ENCODE measurements at places on chromosomes 1 and 21.

DNA sequence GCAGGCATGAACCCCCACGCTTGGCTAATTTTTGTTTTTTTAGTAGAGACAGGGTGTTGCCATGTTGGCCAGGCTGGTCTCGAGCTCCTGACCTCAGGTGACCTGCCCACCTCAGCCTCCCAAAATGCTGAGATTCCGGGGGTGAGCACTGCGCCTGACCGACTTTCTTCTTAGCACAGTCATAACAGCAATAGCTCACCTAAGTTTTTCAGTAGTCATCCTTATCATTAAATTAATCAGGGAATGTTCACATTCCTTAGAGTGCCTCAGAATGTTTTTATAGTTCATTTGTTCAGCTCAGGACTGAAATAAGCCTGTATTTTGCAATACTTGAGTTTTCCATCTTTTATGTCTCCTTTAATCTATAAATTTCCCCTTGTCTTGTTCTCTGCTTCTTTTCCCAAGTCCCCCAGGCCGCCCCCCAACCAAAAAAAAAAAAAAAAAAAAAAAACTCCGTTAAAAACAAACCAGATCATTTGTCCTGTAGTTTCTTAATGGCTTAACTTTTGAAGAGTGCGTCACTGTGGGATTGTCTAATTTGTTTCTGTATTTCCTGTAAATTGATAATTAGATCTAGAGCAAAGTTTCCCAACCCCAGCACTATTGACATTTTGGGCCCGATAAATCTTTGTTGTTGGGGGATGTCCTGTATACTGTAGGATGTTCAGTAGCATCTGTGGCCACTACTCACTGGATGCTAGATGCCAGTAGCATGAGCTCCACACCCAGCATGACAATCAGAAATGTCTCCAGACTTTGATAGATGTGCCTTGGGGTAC lies 120.7 kb downstream of the ITSN1 start:
- DNase-seq: no peak

GRCh38 chr1:230842801-230843200 lies 25.5 kb downstream of the C1orf198 start:
- DNase-seq: no peak

DNA sequence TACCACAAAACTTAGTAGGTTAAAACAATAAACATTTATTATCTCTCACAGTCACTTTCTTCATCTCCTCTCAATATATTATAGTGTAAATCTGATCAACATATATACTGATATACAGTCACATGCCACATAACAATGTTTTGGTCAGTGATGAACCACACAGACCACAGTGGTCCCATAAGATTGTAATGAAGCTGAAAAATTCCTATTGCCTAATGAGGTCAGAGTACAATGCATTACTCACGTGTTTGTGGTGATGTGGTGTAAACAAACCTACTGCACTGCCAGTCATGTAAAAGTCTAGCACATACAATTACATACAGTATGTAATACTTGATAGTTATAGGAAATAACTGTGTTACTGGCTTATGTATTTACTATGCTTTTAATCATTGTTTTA lies 30.1 kb downstream of the OLFML3 start:
- DNase-seq: no peak

DNA sequence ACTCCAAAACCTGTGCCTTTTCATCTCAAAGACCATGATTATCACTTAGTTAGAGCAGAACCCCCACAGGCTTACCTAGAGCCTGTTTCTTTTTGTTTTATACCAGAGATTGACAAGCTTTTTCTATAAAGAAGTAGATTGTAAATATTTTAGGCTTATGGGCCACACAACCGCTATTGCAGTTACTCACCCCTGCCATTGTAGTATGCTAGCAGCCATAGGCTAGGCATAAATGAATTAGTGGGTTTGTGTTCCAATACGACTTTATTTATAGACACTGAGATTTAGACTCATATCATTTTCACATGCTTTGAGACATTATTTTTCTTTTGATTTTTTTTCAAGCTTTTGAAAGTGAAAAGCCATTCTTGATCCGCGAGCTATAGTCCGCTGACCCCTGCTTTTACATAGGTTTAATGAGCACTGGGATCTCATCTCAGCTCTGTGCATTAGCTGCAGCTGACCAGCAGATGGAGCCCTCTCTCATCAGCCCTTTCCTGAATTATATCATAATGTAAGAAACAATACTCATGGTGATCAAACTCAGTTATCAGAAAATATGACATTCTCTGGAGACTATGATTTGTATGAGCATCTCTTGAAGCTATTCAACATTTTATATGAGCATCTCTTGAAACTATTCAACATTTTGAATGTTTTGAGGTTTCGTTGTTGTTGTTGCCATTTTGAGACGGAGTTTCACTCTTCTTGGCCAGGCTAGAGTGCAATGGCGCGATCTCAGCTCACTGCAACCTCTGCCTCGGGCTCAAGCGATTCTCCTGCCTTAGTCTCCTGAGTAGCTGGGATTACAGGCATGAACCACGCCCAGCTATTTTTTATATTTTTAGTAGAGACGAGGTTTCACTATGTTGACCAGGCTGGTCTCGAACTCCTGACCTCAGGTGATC lies 111.9 kb upstream of the L1TD1 start:
- no peak for DNase-seq

- DNase-seq: no peak
These were observed 38.2 kb downstream of the MATN1 start for GRCh38 chr1:30684881-30685795.

GRCh38 chr1:6414443-6414844 lies 5.3 kb downstream of the HES2 start:
- DNase-seq: no peak

- DNase-seq: no peak
These were observed 7.0 kb downstream of the ENSA start for GRCh38 chr1:150622303-150622975.

DNA sequence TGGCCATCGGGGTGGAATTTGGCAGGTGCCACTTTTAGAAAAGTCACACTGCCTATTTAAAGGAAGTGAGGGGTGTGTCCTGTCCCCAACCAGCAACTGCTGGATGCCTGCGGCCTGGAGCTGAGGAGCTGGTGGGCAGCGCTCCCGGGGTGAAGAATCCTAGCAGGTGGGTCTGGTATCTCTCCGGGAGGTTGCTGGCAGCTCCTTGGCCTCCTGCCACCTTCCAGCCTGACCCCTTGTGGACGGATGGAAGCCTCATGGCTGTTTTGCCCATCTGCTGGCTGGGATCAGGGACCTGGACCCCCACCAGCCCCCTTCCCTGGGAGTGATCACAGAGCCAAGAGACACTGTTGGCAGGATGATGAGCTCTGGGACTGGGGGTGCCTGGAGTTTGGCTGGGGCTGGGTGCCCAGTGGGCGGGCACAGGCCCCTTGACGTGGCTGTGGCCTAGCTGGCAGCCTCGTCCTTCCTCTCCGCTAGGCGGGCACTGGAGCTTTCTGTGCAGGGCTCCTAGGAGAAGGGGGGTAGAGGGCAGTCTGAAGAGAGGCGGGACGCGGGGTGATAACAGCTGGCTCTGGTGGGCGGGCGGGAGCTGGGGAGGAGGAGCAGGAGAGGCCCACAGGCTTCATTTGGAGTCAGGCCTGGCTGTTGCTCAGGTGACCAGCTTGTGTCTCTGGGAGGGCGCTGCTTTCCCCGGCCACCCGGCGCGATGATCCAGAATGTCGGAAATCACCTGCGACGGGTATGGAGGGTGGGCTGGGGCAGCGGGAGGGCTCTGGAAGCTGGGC lies at the start of gene ACOT11:
Gene ACOT11, plus strand, starts transcription at position 628 of the 788 bp plus-strand sequence. Its CDS starts 82 bp downstream, at position 710.
- no peak for DNase-seq

- DNase-seq: no peak
These were observed 34.5 kb downstream of the NUAK2 start for GRCh38 chr1:205287076-205287475.

DNA sequence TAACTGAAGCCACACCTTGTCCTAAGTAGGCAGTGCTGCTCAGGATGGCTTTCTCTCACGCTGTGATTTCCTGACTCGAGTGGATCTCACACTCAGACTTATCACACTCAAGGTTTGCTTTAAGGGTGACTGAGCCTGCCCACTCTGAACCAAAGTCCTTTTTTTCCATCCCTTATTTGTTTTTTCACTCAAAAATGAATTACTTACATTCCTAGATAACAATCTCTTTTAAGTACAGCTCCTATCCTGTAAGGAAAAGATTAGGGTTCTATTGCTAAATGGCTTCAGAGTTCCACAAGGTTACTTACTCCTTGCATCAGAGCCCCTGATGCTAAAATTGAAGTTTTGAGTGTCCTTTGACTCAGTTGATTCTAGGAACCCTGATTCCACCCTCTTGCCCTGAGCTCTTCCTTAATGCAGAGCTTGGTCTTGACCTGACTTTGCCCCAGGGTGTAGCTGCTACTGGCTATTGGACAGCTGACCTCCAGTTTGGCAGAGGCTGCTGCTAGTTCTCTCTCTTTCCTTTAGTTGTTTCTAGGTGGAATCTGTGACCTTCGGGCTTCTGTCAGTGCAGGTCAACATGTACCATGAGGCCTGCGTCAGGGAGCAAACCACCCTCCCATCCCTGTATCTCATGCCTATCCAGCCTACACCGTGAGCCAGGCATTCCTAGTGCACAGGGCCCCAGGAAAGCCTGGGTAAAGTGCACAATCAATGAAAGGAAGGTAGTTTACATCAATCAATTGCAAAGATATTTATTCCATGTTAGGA lies 80.1 kb upstream of the CD55 start:
- no peak for DNase-seq

DNA sequence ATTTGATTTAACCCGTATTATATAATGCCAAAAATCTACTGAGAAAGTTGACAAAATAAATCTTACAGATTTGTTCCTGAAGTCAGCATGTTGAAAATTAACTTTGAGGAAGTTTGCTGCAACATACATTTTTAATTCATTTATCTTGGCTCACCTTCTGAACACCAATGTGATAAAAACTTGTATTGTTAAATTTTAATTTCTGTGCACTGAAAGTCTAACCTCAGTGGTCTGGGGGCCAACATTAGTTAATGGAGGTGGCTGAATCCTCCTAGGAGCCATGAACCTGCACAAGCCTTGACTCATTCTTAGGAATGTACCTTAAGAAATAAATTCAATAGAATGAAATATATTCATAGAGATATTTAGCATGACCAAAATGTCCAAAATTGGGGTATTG lies 95.3 kb downstream of the ADSS2 start:
- DNase-seq: no peak

GRCh38 chr1:235112297-235113182 lies 16.1 kb downstream of the TOMM20 start:
- DNase-seq: no peak

- DNase-seq: no peak
These were observed 66.2 kb downstream of the RGL1 start for GRCh38 chr1:183871142-183871541.

GRCh38 chr1:88973520-88974137 lies 18.8 kb downstream of the KYAT3 start:
- DNase-seq: no peak

GRCh38 chr1:68093737-68094136 lies 43.3 kb upstream of the DIRAS3 start:
- DNase-seq: no peak

DNA sequence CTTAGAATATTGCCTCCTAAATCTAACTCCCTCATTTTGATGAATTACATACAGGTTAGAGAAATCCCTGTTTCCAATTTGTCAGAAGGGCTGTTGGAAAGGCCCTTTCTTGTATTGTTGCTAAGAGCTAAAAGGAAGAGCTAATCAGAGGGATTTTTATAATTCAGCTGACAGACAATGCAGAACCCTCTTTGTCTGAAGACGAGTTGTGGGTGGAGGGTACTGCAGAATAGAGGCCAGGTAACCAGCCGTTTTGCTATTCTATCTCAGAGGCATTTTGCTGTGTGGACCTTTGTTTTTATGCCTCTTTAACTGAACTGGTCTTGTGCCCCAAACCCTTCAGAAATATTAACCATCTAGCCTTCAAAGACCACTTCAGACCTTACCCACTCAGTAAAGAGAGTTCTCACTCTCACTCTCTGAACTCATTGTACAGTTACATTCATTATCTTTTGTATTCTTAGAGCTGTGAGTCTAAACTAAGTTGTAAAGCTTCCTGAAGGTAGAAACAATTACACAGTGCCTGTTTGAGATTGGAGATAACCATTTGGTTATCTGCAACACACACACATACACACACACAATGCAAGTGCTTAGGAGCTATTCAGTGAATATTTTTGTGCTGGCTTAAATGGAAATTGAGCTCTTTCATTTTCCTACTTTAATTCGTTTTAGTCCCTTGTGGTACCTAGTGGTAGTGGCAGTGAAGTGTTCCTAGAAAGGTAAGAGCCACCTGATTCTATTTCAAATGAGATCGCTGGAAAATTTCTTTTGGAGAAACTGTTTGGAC lies 19.7 kb downstream of the KPNA6 start:
- no peak for DNase-seq

- no peak for DNase-seq
These were observed 80.5 kb upstream of the RALGPS2 start for GRCh38 chr1:178644308-178645120.

DNA sequence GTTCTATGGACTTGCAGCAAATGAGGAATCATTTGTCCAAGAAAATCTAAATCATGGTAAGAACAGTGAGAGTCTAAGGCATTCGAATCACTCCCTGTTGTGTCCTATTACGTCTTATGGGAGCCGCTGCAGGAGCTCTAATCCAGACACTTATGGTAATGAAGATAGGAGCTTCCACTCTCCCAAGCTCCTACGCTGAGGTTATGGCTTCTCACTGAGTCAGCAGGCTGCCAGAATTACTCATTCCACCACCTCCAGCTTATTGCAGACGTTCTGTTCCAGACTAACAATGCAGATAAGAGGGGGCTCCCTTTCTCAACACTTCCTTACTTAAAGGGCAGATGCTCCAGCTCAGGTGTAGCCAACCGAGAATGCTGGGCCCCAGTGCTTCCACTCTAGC lies 212.6 kb downstream of the GREM2 start:
- DNase-seq: no peak

- DNase-seq: no peak
These were observed 6.3 kb upstream of the COL6A2 start for GRCh38 chr21:46091631-46092025.

GRCh38 chr1:7582460-7582972 lies 188.6 kb upstream of the VAMP3 start:
- no peak for DNase-seq

- no peak for DNase-seq
These were observed 19.3 kb upstream of the DDAH1 start for GRCh38 chr1:85484264-85484663.

DNA sequence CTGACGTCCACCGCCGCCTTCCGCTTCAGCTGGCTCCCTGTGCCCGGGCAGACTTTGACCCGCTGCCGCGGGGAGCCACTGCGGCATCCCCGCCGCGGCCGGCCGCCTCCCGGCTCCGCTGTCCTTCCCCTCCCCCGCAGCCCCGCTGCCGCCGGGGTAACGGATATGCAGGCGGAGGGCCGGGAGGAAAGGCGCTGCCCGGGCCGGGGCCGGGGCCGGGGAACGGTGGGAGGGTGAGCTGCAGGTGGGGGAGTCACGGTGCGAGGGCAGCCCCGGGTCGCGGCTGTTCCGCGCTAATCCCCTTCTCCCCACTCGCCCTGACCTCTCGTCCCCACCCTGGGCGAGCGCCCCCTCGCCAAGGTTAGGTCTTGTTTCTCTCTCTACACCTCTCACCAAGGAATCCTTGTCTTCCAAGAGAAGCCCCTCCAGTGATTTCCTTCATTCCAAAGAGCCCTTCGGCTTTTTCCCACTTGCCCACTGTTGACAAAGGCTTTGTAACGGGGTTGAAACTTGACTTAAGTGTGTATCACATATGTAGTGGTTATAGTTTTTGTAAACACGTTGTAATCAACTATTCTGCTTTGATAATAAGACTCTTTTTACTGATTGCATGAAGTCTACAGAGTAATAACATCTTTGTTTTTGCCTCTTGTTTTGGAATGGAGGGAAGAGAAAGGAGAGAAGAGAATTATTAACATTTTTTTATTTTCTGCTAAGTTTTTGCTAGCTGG lies 669 bp downstream of the XPR1 start:
- peak; percentile 55 for DNase-seq
